ENCODE measurements at places on chromosomes 5 and 9. TPM values are rescaled to one million over a fixed set of nuclear protein-coding genes. Genes with fewer than 3 reads are reported as not detected.
A peak's percentile ranks its signal among the peaks of the same experiment; 100 is the strongest.

Gene ZNF354B
- 12.8 TPM for total RNA-seq

DNA sequence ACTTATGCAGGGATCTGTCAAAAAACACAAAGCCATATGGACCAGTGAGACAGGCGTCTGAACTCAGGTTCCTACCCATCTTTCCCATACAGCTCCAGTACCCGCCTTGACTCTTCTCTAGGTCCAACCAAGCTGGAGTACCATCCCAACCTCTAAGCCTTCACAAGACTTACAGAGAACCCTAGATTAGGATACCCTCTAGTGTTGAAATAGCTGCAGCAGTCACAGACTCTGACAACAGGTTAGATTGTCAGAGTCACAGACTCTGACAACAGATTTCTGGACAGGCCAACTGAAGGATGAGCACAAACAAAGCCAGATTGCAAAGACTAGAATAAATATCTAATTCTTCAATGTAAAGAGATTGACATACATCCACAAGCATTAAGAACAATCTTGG lies 266.1 kb downstream of the GRIA1 start:
- H3K4me3 ChIP-seq = no peak overlapping the region
- no peaks in the 10 kb centered on the region for H3K36me3 ChIP-seq
- peaks cover 16% of the 10 kb centered on the region for H3K27me3 ChIP-seq
- no peak for DNase-seq
- H3K27ac ChIP-seq = no peak overlapping the region
- H3K4me1 ChIP-seq = no peaks in the 10 kb centered on the region

- H3K4me1 ChIP-seq = peaks cover 41% of the 10 kb centered on the region
- no peaks in the 10 kb centered on the region for H3K36me3 ChIP-seq
- no peak overlapping the region for H3K4me3 ChIP-seq
- DNase-seq = no peak
- H3K27me3 ChIP-seq = no peaks in the 10 kb centered on the region
- H3K27ac ChIP-seq = no peak overlapping the region
Measured at GRCh38 chr5:111682641-111683040, 74.4 kb downstream of the NREP start.

DNA sequence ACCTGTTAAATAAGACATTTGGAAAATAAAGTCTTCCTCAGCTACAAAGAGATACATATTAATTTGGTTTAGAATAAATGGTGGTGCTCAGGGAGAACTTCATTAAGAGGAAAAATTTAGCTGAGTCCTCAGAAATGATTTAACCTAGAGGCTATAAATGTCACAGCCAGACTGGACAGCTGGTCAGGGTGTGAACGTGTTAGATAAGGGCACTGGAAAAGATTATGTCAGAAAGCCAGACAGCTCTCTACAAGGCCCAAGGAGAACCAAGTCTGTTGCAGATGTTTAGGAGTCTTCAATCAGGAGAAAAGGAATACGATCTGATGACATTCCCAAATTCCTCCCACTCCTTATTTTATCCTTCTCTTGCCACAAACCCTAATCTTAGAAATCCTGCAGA lies 265.2 kb downstream of the MAT2B start:
- H3K27ac ChIP-seq = no peak overlapping the region
- no peaks in the 10 kb centered on the region for H3K36me3 ChIP-seq
- no peaks in the 10 kb centered on the region for H3K4me1 ChIP-seq
- peaks cover 17% of the 10 kb centered on the region for H3K27me3 ChIP-seq
- no peak overlapping the region for H3K4me3 ChIP-seq

Gene ENTREP1
- total RNA-seq = 3.8 TPM

GRCh38 chr9:89640361-89640760 lies 35.5 kb downstream of the GADD45G start:
- no peak overlapping the region for H3K27ac ChIP-seq
- no peak overlapping the region for H3K4me3 ChIP-seq
- peaks cover 4% of the 10 kb centered on the region for H3K27me3 ChIP-seq
- H3K4me1 ChIP-seq = peaks cover 8% of the 10 kb centered on the region
- H3K36me3 ChIP-seq = no peaks in the 10 kb centered on the region

- DNase-seq = no peak
- H3K4me3 ChIP-seq = no peak overlapping the region
- peak overlapping the region; percentile 81 for H3K27ac ChIP-seq
- H3K27me3 ChIP-seq = no peaks in the 10 kb centered on the region
- peaks cover 26% of the 10 kb centered on the region for H3K36me3 ChIP-seq
- peaks cover 19% of the 10 kb centered on the region for H3K4me1 ChIP-seq
Measured at GRCh38 chr5:134608555-134608954, 24.1 kb downstream of the SAR1B start.

Gene CDH6
- 55.5 TPM for total RNA-seq

Gene HRCT1
- total RNA-seq = 7.8 TPM

Gene TRAF1
- total RNA-seq = 11.3 TPM
